ENCODE measurements at places on chromosomes 7 and 10. TPM values are rescaled to one million over a fixed set of nuclear protein-coding genes. Genes with fewer than 3 reads are reported as not detected.

WDFY4 gene
- total RNA-seq: not detected

UPF2 gene
- 19.0 TPM for total RNA-seq

AMPH gene
- 0.86 TPM for total RNA-seq

NME8 gene
- total RNA-seq: not detected

GRM3 gene
- not detected for total RNA-seq

ARID5B gene
- total RNA-seq: 162 TPM

JCAD gene
- 18.7 TPM for total RNA-seq

TMEM168 gene
- total RNA-seq: 21.2 TPM

GLI3 gene
- total RNA-seq: 4.3 TPM

RBM20 gene
- 0.32 TPM for total RNA-seq

CALML3 gene
- not detected for total RNA-seq

GHRHR gene
- not detected for total RNA-seq

SH2D4B gene
- total RNA-seq: not detected

PDK4 gene
- under 0.01 TPM for total RNA-seq

SYT15 gene
- 0.64 TPM for total RNA-seq

CALHM3 gene
- under 0.01 TPM for total RNA-seq

SVOPL gene
- total RNA-seq: not detected

SLC16A12 gene
- total RNA-seq: under 0.01 TPM

SPDYE3 gene
- total RNA-seq: under 0.01 TPM

AZGP1 gene
- not detected for total RNA-seq

TSPAN14 gene
- total RNA-seq: 39.0 TPM
